ENCODE measurements at places on chromosomes 2 and 18. TPM values are rescaled to one million over a fixed set of nuclear protein-coding genes. Genes with fewer than 3 reads are reported as not detected.

DNA sequence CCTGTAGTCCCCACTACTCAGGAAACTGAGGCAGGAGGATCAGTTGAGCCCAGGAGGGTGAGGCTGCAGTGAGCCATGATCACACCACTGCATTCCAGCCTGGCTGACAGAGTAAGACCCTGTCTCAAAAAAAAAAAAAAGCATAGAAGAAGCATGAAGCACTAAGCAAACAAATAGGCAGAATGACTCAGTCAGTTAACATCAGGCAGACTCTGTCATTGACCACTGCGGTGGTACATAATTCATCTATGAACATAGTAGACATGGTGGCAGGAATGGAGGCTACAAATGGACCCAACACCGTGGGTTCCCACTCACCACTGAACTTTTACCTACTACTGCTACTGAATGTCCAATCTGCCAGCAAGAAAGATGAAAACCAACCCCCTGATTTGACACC is 7.6 kb upstream of the ASXL2 start:
- peak; percentile 78 for DNase-seq

DNA sequence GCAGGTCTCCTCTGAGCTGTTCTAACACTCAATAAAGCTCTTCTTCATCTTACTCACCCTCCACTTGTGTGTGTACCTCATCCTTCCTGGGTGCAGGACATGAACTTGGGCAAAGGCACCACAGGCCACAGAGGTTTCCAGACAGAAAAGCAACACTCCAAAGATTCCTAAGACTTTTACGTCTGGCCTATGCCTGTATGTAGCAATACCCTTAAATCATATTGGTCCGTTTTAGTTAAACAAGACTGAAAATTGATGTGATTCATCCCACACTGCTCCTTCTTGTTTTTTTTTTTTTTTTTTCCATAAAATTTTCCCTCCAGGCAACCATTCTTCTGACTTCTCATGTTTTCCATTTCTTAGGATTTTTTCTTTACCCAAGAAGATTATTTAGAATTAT is 404.3 kb downstream of the PID1 start:
- DNase-seq = no peak

- DNase-seq = peak; percentile 34
These were observed 456.1 kb downstream of the LPIN1 start for GRCh38 chr2:12202313-12203075.

GRCh38 chr18:54948350-54948837 is 10.9 kb downstream of the CCDC68 start:
- no peak for DNase-seq

- DNase-seq = peak; percentile 10
These were observed 213.5 kb downstream of the KIAA1328 start for GRCh38 chr18:37042381-37042780.

The NAT8 gene
- not detected for total RNA-seq

The ALLC gene
- total RNA-seq = not detected

The NT5DC4 gene
- not detected for total RNA-seq

All from GM23248 (cell line).